Hematopoietic multipotent progenitor cell (in vitro differentiated cells): ENCODE measurements at places on chromosomes 4 and X. TPM values are rescaled to one million over a fixed set of nuclear protein-coding genes. Genes with fewer than 3 reads are reported as not detected.

CFAP299 gene
- total RNA-seq = 0.27 TPM

MAGED4 gene
- total RNA-seq = 6.7 TPM

MAGEE2 gene
- 0.27 TPM for total RNA-seq

RS1 gene
- total RNA-seq = not detected

TLR6 gene
- 4.3 TPM for total RNA-seq

GRK4 gene
- total RNA-seq = 9.4 TPM

ARR3 gene
- not detected for total RNA-seq

TMEM47 gene
- total RNA-seq = not detected

PF4V1 gene
- 1.1 TPM for total RNA-seq

GAGE12J gene
- not detected for total RNA-seq

GRIA2 gene
- total RNA-seq = not detected

RASL11B gene
- total RNA-seq = under 0.01 TPM

HOPX gene
- 134 TPM for total RNA-seq

HHIP gene
- total RNA-seq = 0.27 TPM

EFNB1 gene
- 13.2 TPM for total RNA-seq

SPIN4 gene
- total RNA-seq = 9.4 TPM

F8 gene
- 1.1 TPM for total RNA-seq

SPRY1 gene
- total RNA-seq = 36.1 TPM

ETDA gene
- not detected for total RNA-seq

CFAP47 gene
- under 0.01 TPM for total RNA-seq

IRF2 gene
- total RNA-seq = 24.5 TPM

SPANXA1 gene
- total RNA-seq = not detected

CFI gene
- 1.6 TPM for total RNA-seq

ZNF718 gene
- 7.3 TPM for total RNA-seq

TCEANC gene
- total RNA-seq = 2.2 TPM

SPANXD gene
- total RNA-seq = not detected

FGFBP2 gene
- 1.6 TPM for total RNA-seq

VGLL1 gene
- total RNA-seq = not detected

KLHL5 gene
- 34.2 TPM for total RNA-seq

PAGE5 gene
- not detected for total RNA-seq

DIPK2B gene
- under 0.01 TPM for total RNA-seq

AMBN gene
- total RNA-seq = not detected

GAGE13 gene
- not detected for total RNA-seq

TNMD gene
- total RNA-seq = not detected

ACE2 gene
- total RNA-seq = not detected

TENM3 gene
- total RNA-seq = not detected

SOWAHB gene
- not detected for total RNA-seq

MMRN1 gene
- 31.0 TPM for total RNA-seq

FAM9B gene
- not detected for total RNA-seq

BCLAF3 gene
- total RNA-seq = 1.6 TPM
